Thoracic aorta (tissue), 2 donors: ENCODE measurements at places on chromosomes 3 and 15. TPM values are rescaled to one million over a fixed set of nuclear protein-coding genes. Genes with fewer than 3 reads are reported as not detected.

DNA sequence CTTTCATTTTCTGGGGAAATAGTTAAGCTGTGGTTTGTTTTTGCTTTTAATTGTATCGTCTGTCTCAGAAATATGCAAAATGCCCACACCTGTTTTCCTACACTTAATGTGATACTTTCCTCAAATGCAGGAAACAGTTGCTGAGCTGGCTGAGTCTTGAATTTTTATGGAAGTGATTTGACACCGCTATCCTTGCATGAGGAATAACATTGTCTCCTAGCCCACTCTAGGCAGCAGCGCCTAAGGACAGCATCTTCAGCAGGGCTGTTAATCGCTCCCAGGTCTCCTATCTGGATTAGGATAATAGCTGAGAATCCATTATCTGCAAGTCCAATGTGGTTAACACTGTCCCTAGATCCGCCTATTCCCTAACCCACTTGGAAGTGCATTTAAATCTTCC is 132.6 kb upstream of the NR2E3 start:
- no peak for DNase-seq

GRCh38 chr15:81279621-81280485 is 44.1 kb downstream of the STARD5 start:
- no peak for DNase-seq

GP9 gene
- total RNA-seq = not detected

DNA sequence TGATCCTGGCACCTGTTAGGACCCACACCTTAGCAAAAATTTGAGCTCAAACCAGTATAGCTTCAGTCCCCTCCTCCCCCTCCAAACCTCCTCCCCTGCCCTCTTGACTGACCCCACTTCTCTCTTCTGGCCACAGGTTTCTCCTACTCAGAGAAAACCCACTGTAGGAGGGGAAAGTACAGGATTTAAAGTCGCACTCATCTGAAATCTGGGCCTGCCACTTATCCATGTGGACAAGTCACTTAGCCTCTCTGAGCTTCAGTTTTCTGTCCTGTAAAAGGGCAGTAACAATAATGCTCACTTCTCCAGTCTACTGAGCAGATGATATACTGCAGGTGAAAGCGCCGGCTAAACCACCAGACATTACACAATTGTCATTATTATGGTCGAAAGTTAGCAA is 142.7 kb downstream of the MEGF11 start:
- DNase-seq = no peak

LTK gene
- 0.35 TPM for total RNA-seq

- no peak for DNase-seq
Observed at GRCh38 chr15:66394472-66394871, 7.8 kb downstream of the MAP2K1 start.

FBN1 gene
- 258 TPM for total RNA-seq

DNA sequence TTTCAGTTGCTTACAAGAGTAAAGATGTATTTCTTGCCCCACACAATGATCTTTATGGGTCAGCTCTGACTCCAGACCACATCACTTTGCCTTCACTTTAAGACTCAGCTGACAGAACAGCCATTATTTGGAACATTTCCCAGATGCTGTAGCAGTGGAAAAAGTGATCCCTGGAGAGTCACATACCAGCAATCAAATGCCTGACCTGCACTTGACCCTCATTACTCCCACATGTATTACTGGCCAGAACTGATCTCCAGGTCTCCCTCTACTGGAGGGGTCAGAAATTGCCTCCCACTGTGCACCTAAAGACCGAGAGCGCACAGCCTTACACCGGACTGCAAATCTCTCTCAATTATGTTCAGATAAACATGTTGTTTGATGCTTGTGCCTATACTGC is 88.6 kb upstream of the ZNF385D start:
- no peak for DNase-seq

- no peak for DNase-seq
Observed at GRCh38 chr3:143562789-143563188, 285.5 kb downstream of the SLC9A9 start.

GRCh38 chr3:124248471-124249028 is 256.6 kb upstream of the ROPN1 start:
- peak; percentile 28 for DNase-seq

GRCh38 chr3:120420928-120421551 is 29.8 kb downstream of the FSTL1 start:
- no peak for DNase-seq

DNA sequence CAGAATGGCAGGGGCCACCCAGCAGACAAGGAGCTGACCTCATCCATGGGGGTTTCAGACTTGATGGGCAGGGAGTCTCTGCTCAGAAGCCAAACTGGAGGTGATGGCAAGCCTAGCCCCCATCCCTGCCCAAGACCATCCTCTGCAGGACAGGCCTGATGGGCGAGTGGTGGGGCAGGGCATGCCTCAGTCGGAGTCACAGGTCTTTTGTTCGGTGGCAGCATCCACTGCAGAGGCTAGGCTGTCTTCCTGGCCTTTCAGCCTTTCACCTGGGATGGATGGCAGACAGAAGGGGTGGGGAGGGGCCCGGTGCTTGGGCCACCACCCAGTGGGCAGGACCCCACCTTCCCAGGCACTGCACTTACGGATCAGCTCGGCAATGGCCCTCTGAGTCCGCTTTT is 44.4 kb downstream of the PTH1R start:
- no peak for DNase-seq

- DNase-seq = no peak
Observed at GRCh38 chr3:69094467-69095205, 9.9 kb downstream of the ARL6IP5 start.

DNA sequence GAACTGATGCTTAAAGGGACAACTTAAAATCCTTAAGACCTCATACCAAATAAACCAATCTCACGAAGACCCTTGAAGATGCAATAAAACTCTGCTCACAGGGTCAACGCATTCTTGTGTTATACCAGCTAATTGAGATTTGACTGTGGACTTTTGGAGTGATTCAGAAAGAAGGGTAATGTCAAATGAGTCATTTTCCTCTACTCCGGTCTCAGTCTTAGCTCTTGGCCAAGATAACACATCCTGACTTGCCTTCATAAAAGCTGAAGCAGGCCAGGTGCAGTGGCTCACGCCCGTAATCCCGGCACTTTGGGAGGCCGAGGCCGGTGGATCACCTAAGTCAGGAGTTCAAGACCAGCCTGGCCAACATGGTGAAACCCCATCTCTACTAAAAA is 3.8 kb downstream of the PKM start:
- no peak for DNase-seq

DCBLD2 gene
- 33.8 TPM for total RNA-seq

- DNase-seq = no peak
Observed at GRCh38 chr3:23740517-23740965, 65.2 kb upstream of the UBE2E1 start.

DNA sequence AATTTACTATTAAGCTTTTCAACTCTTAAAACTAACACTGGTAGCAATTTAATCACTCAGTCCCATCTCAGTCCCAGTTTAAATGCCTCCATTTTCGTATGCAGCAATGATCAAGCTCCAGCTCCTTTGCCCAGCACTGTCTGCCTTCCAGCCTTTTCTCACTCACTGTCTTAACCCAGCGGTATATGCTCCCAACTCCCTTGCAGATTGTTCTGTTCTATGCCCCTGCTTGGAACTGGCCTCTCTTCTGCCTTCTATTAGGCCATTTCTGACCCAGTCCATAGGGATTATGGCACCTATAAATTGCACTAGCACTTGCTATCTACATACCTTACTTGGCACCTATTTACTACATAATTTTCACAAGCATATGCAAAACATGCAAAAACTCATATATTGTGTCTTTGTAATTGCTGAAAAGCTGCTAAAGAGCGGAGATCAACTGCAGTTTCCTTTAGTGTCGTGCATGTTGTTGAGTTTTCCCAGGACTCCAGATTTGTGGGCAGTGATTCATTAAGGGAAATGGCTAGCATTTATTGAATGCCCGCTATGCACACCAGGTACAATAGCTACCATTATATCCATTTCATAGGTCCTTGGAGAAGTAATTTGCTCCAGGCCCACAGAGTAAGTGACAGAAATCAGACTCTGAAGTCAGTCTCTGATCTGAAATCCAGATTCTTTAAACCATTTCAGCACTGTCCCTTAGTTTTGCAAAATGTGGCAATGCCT is 24.4 kb downstream of the CRBN start:
- DNase-seq = no peak

GRCh38 chr3:25454005-25454927 is 26.2 kb downstream of the RARB start:
- DNase-seq = no peak

FSTL1 gene
- total RNA-seq = 601 TPM

DNA sequence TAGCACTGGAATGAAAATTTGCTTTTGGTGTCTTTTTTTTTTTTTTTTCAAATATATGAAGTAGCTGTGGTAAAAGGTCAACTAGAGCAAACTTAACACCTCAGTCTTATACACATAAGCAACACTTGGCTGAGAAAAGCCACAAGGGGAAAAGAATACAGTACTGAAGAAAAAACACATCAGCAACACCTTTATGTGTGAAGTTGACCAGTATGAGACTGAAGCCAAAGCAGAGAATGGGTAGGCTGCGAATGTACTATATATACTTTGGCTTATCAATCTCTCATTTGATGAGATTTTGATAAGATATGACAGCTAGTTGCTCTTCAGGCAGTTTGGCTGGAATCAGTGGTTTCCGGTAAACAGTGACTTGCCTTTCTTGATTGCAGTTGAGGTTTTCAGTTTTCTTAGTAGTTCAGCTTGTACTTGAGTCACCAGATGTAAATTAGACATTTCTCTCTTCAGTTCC is 22.0 kb upstream of the ZCWPW2 start:
- no peak for DNase-seq

DNA sequence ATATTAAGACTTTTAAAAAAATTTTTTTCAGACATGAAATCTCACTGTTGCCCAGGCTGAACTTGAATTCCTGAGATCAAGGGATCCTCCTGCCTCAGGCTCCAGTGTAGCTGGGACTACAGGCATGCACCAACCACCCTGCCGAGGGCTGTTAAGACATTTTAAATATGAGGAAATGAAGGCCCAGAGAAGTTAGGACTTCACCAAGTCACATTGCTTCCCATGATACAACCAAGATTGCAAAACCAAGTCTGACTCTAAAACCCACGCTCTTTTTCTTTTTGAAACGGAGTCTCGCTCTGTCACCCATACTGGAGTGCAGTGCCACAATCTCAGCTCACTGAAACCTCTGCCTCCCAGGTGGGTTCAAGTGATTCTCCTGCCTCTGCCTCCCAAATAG is 28.0 kb downstream of the PTPN9 start:
- no peak for DNase-seq

DNA sequence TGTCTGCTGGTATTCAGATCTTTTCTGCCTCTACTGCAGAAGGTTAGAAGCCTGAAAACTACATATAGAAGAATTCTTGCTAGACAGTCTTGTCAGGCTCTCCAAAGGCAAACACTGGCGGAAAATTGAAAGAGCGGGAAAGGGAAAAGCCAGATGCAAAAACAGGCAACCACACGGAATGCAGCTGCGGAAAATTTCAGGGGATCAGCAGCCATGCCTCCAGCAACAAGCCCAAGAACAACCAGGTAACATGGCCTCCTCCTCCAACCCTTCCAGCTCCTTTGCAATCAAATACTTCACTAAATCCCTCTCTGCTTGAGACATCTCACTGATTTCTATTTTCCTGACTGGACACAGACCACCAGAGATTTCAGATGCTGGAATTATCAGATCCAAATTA is 9.6 kb downstream of the UBP1 start:
- no peak for DNase-seq

- no peak for DNase-seq
Observed at GRCh38 chr3:110393941-110394340, 677.7 kb upstream of the NECTIN3 start.

- DNase-seq = no peak
Observed at GRCh38 chr3:152538518-152538917, 269.8 kb downstream of the MBNL1 start.

CD200R1L gene
- total RNA-seq = not detected

GRCh38 chr15:84772467-84772866 is 24.1 kb downstream of the ZNF592 start:
- DNase-seq = no peak

- DNase-seq = no peak
Observed at GRCh38 chr15:57604507-57604906, 12.8 kb downstream of the MYZAP start.

DNA sequence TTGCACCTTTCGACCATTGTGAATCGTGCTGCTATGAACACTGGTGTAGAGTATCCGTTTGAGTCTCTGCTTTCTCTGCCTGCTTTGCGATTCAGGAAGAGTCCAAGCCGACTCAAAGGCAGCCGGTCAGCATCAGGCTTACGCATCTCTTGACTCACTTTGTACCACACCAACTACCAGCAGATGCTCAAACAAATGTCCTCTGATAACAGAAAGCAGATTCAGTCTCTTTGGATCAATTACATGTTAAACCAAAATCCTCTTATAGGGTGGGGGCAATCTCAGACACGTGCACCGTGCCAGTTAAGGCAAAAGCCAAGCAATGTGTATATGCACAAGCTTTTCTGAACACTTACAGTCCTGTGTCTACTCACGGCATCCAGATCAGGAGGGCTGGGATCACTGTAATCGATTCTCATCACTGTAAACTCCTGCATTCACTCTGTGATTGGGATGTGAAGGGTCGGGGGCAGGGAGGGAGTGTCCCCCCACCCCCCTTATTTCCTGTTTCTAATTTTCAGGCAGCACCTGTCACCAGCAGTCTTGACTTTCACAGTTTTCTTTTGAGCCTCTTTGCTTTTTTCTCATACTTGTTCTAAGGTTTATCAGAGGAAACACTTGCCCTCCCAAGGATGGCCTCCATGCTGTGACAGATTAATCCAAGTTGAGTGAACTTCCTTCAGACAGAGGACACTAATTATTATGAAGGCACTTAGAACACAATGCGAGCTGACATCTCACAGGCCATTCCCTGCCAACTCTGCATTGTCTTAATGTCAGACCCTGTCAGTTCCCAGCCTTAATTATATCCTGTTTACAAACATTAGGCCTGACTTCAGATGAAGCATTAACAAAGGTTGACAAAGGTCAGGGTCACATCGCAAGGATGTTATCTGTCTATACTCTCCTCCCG is 153.5 kb downstream of the MECOM start:
- DNase-seq = no peak

GRCh38 chr3:133927540-133928066 is 31.9 kb upstream of the RAB6B start:
- no peak for DNase-seq

- DNase-seq = no peak
Observed at GRCh38 chr3:72288955-72289691, 504.2 kb upstream of the PROK2 start.

- DNase-seq = no peak
Observed at GRCh38 chr3:4425707-4426106, 41.4 kb downstream of the SUMF1 start.

GOLGA8G gene
- total RNA-seq = not detected

GRCh38 chr15:71658827-71659729 is 151.3 kb upstream of the NR2E3 start:
- DNase-seq = no peak
